Mucosa of gallbladder (tissue), 1 donor: ENCODE measurements at places on chromosomes 13 and 19.
A peak's percentile ranks its signal among the peaks of the same experiment; 100 is the strongest.

DNA sequence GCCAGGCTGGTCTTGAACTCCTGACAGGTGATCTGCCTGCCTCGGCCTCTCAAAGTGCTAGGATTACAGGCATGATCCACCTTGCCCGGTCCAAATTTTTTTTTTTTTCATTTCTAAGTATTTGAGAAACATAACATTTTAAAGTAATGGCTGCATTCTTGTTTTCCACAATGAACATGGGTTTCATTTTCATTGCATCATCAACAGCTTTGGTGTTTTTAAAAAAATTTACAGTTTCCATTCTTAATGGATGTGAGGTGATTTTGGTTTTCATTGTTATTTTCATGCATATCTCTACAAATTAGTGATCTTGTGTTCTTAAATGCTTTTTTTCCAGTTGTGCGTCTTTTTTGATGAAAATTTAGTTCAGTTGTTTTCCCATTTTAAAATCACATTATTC lies 27.5 kb downstream of the ZNF429 start:
- no peak for DNase-seq

DNA sequence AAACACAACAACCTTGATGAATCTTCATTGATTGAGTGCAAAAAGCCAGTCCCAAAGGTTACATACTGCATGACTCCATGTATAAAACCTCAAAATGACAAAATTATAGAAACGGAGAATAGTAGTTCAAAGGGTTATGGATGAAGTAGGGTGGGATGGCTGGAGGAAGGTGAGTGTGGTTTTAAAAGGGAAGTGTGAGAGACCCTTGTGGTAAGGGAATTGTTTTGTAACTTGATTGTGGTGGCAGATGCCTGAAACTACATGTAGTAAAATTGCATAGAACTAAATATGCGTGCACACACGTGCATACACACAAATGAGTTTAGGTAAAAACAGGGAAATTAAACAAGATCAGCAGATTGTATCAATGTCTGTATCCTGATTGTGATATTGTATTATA lies 340.7 kb downstream of the MTUS2 start:
- no peak for DNase-seq

DNA sequence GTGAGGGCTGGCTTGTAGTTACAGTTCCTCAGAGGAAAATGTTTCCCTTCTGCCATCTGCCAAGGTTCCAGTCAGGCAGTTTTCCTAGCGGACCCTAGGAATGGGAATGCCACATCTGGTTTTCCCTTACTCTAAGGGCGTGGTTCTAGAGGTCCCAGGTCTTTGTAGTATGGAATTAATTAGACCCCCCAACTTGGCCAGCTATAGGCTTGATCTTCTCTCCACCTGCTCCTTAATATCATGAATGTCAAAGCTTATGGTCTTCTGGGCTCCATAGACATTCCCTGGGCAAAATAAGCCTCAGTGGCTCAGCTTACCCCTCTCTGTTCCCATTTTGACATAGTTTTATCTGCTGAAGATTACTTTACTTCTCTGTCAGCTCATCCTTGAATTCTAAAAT lies 70.0 kb downstream of the ZNF568 start:
- no peak for DNase-seq

DNA sequence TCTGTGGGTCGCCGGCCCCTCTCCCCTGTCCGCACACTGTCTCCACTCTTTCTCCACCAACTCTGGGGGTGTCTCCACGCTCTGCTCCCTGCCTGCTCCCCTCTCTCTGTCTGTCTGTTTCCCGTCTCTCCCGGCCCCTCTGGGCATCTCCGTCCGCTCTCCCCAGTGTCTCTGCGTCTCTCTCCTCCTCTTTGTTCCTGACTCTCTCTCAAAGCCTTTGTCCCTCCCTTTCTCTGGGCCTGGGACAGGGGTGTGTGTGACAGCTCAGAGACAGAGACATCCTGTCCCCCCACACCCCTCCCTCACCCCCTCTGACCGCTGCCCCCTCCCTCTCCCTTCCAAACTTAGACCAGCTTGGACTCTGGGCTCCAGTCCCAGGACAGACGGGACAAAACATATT lies 668 bp upstream of the SBK3 start:
- DNase-seq = no peak

DNA sequence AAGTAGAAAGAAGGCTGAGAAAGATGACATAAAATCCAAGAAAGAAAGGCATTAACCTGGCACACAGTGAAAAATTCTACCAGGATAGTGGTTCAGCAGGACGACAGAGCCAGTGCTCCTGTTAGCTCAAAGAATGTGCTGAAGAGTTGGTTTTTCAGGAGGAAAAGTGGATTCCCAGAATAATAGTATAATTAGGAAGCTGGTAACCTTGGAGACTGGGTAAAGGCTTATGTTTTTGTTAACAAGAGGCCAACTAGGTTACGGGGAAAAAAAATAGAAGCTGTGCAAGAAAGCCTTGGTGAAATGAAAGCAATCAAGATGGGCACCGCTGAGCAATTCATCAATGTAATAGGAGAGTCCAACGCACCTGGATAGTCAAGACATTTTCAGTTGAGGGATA lies 54.7 kb downstream of the SLC15A1 start:
- no peak for DNase-seq

GRCh38 chr13:97743938-97744337 lies 209.5 kb upstream of the IPO5 start:
- DNase-seq = no peak

DNA sequence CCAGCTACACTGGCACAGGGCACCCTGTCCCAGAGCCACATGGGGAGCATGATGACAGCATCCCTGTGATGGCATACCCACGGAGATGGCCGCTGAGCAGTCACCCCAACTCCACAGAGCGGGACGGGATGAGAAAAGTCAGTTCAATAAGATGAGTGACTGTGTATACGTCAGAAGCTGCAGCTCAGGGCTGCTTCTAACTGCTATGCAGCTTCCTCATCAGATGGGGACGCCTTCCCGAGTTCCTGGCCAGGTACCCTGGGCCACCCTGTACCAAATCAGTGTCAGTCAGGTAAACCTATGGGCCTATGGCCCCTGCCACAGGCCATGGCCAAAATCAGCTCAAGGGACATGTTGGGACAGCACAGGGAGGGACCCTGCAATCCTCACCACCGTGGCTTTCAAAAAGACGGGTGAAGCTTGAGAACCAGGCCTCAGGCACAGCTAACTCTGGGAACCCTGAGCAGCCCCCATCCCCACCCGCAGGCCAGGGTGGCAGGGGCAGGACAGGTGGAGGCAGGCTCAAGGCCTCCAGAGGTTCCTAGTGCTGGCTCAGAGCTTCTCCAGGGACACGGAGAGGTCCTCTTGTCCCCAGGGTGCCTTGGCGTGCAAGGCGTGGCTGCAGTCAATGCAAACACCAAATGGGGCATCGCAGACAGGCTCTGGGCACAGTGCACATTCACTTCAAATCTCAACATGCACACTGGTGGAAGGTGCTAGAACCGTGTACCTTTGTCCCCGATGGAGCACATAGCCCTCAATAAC lies 122.4 kb downstream of the TUBA3C start:
- DNase-seq = no peak

DNA sequence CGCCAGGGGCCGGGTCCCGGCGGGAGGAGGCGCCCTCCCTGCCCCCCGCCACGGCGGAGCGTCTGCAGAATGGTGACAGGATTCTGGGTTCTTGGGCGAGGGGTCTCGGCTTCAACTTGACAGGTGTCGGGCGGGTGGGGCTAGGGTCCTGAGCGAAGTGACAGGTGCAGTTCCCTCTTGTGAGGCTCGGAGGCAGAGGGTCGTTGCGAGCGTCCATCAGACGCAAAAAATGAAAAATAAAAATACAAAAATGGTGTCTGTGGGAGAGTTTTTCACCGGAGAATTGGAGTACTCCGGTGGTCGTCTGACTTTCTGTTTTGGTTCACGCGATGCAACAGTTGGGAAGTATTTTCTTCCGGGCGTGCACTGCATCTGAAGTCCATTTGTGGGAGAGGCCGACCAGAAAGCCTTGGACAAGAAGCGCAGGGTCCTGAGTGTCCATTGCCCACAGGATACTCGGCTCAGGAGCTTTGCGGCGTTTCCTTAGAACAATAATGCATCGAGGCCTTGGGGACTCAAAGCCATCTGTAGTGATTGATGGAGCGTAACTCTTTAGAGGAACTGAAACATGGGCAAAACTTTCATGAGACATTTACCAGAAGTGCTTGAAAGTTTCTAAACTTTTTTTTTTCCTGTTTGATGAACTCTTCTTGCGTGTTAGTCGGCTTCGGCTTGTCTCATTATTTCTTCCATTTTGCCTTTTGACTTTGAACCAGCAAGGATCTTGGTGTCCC lies 759 bp downstream of the RB1 start:
- DNase-seq = peak; percentile 14

DNA sequence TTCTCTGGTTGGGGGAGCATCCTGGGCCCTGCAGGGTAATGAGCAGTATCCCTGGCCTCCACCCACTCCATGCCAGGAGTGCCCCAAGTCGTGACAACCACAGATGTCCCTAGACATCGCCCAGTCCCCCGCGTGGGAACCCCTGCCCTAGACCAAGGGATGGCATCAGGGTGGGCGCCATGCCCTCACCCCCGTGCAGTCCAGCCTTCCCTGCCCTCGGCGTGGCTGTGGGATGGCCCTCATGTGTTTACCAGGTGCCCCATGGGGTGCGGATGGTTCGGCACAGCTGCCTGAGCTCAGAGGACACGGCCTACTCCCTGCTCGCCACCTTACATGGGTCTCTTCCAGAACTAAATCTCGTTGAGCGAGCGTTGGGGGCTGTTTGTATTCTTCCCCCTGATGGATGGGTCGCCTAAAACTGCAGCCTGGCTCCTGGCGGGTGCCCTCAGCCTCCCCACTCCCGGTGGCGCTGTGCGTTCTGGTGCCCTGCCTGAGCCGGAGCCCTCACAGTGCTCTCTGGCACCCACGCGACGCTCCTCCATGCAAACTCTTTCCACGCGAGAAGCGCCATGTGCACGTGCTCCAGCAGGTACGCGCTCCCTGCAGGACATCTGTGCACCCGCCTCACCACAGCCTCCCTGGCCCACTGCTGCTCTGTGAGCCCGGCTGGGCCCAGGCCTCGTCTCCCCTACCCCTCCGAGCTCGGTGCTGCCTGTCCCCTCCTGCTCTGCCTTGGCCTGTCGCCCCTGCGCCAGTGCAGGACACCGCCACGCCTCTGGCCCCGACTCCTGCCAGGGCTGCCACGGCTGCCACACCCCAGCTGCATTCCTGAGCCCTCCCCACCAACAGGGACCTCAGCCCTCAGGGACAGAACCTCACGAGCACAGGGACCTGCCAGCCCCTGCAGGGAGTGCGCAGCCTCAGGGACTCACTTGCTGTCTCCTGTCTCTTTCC lies 145.0 kb downstream of the KDM4B start:
- no peak for DNase-seq

DNA sequence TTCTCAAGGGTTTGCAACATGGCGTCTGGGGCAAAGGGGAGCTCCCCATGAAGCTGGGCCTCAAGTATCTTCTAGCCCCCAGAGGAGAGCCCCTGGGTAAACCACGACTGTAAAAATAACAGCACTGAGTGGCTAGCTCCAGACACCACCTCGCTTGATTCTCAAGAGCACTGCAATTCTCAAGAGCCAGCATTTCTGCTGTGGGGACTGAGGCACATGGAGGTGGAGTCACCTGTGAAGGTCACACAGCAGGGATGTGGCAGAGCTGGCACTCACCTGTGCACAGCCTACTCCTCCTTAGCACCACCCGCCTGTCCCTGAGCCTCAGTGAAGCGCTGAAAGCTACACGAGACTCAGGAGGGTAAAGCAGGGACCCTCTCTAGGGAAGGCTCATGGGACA lies 20.7 kb upstream of the CCNP start:
- no peak for DNase-seq
